ENCODE measurements at places on chromosomes 2 and 18.

DNA sequence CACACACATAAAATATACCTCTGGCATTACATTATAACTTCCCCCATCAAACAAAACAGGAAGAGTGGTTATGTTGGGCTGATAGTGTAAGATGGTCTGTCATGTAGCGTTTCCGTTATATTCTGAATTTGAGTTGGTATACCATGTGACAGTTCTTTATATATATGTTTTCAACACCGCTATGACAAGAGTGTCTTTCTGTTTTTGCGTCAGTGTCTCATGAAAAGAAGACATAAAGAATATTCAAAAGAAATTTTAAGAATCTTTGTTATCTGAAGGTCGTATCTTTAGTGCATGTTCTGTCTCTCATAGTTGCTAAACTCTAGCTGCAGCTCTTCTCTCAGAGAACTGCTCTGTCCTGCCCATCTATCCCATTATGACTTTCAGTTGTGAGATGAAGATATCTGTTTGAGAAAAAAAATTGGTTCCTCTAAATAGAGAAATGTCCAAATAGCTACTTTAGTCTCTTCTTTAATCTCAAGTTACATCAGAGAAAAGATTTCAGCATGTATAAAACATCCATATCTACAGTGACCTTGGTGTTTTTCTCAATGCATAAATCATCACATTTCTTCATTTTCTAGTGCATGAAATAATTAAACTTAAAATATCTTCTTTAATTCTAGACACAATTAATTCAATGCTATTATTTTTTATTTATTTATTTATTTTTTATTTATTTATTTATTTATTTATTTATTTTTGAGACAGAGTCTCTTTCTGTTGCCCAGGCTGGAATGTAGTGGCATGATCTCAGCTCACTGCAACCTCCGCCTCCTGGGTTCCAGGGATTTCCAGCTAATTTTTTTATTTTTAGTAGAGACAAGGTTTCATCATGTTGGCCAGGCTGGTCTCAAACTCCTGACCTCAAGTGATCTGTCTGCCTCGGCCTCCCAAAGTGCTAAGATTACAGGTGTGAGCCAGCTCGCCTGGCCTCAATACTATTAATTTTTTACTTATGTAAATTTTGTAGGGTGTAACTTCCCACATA is 24.3 kb upstream of the PSME4 start:
- no peak for DNase-seq

DNA sequence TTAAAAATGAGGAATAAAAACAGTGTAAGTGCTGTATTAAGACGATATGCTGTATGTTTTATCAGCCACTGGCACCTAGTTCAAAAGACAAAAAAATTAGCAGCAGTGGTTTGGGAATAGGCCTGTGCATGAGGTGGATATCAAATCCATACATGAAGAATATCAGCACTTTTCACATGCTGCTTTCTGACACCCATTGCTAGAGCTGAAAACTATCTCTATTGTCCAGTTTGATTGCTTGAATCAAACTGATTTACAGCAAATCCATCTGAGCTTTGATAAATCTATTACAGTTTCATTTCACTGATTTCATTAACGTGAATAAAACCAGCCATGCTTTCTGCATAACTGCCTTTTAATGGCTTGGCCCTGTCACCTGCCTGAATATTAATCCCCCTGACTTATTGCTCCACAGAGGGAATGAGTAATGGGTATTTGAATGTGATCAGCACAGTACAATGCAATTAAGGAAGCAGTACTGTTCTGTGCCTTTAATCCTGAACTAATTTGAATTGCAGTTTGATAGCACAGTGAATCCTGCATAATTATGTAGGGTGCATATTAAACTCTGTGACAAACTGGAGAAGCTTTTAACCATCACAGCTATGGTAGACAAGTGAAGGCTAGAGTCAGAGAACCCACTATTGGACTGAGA is 154.0 kb downstream of the GPD2 start:
- no peak for DNase-seq

- DNase-seq: no peak
Observed at GRCh38 chr18:65329010-65329409, 421.8 kb upstream of the CDH7 start.

DNA sequence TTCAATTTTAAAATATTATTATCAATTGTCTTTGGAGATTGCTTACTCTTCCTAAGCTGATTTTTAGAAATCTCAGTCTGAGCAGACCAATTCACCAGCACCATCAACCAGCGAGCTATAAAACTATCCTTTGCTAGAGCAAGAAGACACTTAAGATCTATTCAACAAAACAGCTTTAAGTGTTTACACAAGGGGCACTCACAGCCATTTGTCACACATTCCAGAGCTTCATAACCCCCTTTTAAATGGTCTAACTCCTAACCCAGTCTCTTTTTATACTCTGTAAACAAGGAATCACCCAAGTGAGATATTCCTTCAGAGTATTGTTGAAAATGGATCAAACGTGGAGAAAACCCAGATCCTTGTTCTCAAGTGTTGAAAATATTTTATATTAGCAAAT is 1294.1 kb upstream of the CHAC2 start:
- DNase-seq: no peak

DNA sequence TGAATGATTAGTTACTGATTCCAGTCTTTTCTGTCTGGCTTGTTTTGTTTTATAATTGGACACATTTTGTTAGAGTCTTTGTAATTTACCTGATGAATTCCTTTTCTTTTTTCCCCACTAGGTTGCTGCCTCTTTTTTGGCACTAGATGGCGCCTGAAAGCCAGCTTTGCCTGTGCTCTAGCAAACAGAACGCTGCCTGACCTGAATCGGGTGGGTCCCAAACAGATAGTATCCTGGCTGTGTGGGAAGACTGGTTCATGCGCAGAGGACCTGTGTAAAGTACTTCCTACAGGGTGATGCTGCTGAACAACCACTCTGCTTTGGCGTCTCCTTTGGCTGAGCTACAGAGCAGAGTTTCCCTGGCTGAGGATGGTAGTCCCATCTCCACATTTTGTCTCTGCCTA is 288.2 kb downstream of the IKZF2 start:
- peak; percentile 60 for DNase-seq

GRCh38 chr18:13218368-13218991 is at the start of gene LDLRAD4:
Gene LDLRAD4, plus strand, starts transcription at chr18:13218760.
- no peak for DNase-seq

DNA sequence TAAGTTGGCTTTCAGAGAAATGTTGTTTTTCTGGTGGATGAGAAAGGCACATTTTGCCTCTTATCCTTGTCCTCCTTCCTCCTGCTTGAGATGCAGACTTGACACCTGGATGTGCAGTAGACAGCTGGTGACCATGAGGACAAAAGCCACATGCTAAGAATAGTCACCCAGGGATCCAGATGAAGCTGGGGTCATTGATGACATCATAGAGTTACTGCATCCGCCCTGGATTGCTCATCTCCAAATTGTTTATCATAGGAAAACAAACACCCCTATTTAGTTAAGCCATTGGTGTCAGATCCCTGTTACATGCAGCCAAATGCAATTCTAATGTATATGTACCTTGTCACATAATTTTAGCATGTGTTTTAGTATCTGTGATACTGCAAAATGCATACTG is 16.3 kb upstream of the SLC1A4 start:
- DNase-seq: no peak

DNA sequence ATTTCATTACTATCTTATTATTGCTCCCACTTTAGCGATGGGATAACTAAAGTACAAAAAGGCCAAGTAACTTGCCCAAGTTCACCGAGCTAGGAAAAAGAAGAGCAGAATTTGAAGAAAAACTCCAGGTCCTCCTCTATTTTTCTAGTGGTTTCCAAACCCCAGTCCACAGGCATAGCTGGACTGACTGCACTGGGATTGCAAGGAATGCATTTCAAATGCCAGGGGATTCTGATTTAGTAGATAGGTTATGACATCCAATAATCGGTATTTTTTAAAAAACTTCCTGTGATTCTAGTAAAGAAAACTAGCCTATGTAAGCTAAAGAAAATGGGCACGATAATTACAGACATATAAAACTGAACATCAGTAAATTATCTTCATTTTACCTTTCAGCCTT is 62.7 kb upstream of the GALNT5 start:
- DNase-seq: no peak

GRCh38 chr2:96608469-96609455 is 29.4 kb downstream of the KANSL3 start:
- DNase-seq: no peak

- no peak for DNase-seq
Observed at GRCh38 chr2:149036507-149037293, 1.8 kb upstream of the LYPD6B start.

DNA sequence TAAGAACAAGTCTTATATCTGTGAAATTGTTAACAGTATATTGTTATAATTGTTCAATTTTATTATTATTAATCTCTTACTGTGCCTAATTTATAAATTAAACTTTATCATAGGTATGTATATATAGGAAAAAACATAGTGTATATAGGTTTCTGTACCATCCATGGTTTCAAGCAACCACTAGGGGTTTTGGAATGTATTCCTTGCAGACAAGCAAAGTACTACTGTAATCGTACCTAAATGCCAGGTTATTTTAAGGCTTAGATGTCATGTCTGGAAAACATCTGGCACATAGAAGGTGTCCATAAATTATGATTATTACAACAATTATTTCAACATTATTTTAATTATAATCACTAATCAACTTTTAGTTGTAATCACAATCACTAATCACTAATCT is 8.4 kb downstream of the ITSN2 start:
- no peak for DNase-seq

- no peak for DNase-seq
Observed at GRCh38 chr2:172600557-172601008, 44.7 kb downstream of the PDK1 start.

- no peak for DNase-seq
Observed at GRCh38 chr2:111145103-111145760, 24.5 kb downstream of the BCL2L11 start.

- no peak for DNase-seq
Observed at GRCh38 chr18:73752965-73753364, 394.7 kb downstream of the FBXO15 start.

GRCh38 chr2:65762068-65762467 is 329.7 kb upstream of the SPRED2 start:
- no peak for DNase-seq

- DNase-seq: no peak
Observed at GRCh38 chr18:32707147-32707546, 65.7 kb downstream of the KLHL14 start.

GRCh38 chr2:98412751-98413458 is 31.8 kb upstream of the INPP4A start:
- peak; percentile 69 for DNase-seq

DNA sequence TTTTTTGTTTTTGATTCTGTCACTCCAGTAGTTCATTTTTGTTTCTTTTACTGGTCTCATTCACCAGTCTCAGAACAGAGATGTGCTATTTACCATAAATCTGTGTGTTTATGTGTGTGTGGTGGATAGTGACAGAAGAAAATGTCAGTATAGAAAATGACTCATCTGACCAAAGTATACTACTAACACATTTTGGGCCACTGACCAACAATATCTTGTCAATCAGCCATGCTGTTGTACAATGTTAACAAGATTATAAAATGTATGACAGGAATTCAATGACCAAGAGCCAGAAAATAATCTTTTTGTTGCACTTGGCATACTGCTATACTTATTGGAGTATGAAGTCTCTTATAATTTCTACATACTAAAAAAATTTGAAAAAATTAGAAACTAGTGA is 1081.4 kb upstream of the NRXN1 start:
- no peak for DNase-seq

- no peak for DNase-seq
Observed at GRCh38 chr2:167258712-167259111, 370.4 kb downstream of the XIRP2 start.

- DNase-seq: no peak
Observed at GRCh38 chr2:198595721-198596120, 791.3 kb downstream of the PLCL1 start.

DNA sequence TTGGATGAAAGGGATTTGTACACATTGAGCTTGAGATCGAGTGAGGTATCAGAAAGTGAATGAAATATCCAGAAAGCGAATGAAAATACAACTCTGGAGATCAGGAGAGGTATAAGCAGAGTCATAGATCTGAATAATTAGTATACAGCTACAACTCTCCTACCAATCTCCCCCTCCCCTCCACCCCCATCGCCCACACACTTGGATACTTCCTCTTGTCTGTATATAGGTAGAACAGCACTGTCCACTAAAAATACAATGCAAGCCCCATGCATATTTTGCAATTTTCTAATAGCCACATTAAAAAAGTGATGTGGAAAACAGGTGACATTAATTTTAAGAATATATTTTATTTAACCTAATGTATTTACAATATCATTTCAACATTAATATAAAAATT is 23.7 kb upstream of the WIPF1 start:
- DNase-seq: no peak

GRCh38 chr18:67007085-67007484 is 403.2 kb upstream of the CDH19 start:
- no peak for DNase-seq

DNA sequence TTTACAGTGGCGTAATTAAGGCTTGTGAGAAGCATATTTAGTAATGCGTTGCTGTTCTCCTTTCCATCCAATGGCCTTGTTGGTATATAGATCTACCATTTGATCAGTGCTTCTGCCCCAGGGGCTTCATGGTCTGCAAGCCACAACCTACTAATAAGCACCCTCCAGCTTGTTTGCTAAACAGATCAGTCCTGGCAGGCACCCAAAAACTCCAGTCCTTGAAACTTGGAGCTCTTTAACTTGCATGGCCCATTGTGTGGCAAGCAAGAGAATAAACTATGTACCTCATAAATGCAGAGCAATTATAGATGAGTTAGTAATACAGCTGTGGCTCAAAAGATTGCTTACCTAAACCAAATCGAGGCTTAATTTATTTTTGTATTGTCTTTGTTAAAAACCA is 158.5 kb downstream of the FTCDNL1 start:
- no peak for DNase-seq

GRCh38 chr2:26457251-26457666 is 20.7 kb downstream of the OTOF start:
- DNase-seq: no peak

GRCh38 chr18:11148680-11149440 is 509 bp downstream of the PIEZO2 start:
- DNase-seq: no peak

DNA sequence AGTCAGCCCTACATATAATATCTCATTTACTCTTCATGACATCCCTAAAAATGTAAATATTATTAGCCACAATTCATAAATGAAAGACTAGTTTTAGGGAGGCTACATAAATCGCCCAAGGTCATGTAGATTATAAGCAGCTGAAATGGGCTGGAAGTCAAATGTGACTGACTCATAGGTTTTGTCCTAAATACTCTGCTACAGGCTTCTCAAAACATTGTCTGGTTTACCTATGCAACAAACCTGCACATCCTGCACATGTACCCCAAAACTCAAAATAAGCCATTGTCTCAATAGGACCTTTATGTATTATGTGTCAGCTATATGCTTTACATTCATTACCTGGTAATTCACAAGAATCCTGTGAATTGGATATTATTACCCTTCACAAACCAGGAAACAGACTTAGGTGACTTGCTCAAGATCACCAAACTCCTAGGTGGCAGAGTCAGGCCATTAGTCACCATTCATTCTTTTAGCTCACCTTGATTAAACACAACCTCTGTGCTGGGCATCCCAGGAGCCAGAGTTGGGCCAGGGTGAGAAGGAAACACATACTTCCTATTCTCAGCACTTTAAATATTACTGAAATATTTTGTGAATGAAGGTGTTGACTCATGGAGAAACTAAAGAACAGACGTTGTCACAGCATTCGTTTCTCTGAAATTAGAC is 69.4 kb upstream of the CPO start:
- DNase-seq: no peak

Measured in RKO (cell line).